Calu3 (cell line): ENCODE measurements at places on chromosomes 16 and 17.
A peak's percentile ranks its signal among the peaks of the same experiment; 100 is the strongest.

DNA sequence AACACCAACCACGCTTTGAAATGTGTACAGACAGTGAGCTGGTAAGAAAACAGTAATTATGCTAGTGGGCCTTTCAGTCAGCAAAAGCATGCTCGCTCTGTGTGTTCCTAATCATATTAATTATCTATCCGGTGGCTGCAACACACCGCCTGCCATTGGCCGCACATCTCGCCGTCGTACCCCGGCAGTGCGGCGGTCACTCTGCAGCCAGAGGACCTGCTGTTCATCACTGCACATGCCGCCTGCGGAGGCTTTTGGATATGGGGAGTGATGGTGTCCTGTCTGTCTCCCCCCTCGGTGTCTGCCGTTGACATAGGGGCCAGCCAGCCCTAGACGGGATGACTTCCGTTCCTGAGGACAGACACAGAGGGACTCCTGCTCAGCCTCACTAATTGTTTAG, 68.5 kb downstream of the RPA1 start:
- no peak for DNase-seq

GRCh38 chr17:51371732-51372151, 111.4 kb downstream of the UTP18 start:
- peak; percentile 70 for DNase-seq

GRCh38 chr17:2909846-2910234, 113.6 kb downstream of the RAP1GAP2 start:
- DNase-seq: no peak

DNA sequence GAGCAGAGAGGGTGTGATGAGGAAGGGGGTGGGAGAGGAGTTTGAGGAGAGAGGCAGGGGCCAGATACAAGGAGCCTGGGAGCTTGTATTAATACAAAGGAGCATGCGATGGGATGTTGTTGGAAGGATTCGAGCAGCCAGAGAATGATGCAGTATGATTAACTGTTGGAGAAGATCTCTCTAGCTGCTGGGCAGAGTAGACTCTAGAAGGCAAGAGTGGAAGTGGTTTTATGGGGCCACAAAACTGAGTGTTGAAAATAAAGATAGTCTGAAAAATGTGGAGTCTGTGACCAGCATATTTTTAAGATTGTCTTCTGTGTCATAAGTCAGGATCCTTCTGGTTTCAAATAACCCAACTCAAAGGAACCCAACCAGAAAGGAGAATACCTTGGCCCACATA, 98.3 kb downstream of the MSI2 start:
- no peak for DNase-seq

DNA sequence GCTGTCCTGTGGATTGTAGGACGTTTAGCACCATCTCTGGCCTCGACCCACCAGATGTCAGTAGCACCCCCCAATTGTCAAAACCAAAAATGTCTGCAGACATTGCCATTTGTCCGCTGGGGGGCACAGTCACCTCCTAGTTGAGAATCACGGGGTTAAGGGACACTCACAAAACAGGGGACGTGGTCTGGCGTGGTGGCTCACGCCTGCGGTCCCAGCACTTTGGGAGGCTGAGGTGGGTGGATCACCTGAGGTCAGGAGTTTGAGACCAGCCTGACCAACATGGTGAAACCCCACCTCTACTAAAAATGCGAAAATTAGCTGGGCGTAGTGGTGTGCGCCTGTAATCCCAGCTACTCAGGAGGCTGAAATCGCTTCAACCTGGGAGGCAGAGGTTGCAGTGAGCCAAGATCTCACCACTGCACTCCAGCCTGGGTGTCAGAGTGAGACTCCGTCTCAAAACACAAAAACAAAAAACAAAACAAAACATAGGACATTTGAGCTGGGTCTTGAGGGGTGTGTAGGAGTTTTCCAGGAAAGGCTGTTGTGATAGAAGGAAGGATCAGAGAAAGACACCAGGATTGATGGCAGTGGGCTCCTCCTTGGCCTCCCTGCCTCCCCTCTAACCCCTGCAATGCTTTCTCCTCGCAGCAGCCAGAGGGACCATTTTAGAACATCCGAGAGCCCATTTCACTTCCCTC, 171.8 kb upstream of the GSE1 start:
- no peak for DNase-seq

- peak; percentile 59 for DNase-seq
Observed at GRCh38 chr17:29565643-29566472, 979 bp downstream of the ABHD15 start.

DNA sequence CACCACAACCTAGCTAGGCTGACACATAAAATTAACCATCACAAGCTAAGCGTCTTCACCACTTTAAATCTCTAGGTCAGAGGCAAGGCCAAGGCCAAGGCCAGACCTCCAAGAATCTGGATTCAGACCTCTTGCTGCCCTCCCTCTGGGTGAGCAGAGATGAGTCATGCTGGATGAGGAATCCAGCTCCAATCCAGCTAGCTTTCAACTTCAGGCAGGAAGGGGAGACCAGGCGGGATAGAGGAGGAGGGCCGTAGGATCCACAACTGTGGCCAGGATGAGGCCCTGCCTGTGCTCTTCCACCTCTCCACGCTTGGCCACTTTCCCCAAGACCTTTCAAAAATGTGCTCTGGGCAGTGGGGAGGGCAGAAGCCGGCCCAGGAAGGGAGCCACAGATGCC, 14.7 kb downstream of the LRRC75A start:
- no peak for DNase-seq

DNA sequence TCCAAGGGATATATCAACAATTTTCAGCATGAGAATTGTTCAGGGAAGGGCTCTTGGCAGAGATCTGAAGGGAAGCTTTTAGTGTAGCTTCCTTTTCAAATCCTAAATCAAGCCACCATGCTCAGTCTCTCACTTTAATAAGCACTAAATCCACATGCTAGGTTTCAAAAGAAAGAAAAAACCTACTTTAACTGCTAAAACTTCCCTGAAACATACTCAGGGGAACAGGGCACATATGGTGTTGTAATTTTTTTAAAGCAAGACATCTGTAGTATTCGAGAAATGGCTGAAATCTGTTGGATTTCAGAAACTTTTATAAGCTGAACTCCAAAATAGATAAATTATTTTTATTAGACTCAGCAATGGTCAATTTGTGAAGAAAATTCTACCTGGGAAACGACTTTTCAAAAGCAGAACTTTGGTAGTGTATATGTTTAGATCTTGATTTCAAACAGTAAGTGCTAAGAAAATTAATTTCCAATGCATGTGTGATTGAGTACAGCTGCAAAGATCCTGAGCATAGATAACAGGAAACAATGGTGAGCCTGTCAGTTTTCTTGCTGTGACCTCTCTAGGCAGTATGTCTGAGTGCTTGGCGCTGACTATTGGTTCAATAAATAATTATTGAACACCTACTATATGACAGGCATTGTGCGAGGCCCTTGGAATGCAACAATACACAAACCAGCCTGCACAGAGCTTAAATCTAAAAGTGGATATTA, 804.5 kb upstream of the SOX9 start:
- DNase-seq: no peak

GRCh38 chr17:40328386-40328766, 19.4 kb downstream of the RARA start:
- no peak for DNase-seq

DNA sequence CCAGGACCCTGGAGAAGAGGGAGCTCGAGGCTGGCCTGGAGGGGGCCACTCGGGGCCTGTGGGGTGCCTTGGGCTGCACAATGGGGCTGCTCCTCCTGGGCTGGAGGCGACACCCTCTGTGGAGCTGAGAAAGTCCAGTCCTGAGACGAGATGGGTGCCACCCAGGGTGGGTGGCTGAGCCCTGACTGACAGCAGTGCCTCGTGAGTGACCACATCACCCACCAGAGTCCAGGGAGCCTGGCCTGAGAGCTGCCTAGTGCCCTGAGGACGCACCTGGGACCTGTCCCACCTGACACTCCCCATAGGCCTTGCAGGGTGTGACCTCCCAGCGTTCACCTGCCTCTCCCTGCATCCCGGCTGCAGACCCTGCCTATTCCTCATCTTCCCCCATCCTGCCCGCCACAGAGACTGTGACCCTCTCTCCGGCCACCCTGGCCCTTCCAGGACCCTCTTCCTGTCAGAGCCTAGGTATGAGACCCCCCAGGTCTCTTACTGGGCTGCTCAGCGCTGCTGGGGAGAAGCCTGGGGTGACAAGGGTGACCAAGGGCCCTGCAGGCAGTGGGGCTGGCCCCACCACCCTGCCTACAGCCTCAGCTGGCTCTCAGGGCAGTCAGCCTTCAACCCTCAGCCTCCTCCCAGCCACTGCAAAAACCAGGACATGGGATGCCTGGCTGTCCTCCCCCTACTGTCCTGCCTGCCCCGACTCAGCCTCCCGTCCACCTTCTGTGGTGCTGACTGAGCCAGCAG, 41.2 kb downstream of the TNFRSF13B start:
- DNase-seq: no peak

DNA sequence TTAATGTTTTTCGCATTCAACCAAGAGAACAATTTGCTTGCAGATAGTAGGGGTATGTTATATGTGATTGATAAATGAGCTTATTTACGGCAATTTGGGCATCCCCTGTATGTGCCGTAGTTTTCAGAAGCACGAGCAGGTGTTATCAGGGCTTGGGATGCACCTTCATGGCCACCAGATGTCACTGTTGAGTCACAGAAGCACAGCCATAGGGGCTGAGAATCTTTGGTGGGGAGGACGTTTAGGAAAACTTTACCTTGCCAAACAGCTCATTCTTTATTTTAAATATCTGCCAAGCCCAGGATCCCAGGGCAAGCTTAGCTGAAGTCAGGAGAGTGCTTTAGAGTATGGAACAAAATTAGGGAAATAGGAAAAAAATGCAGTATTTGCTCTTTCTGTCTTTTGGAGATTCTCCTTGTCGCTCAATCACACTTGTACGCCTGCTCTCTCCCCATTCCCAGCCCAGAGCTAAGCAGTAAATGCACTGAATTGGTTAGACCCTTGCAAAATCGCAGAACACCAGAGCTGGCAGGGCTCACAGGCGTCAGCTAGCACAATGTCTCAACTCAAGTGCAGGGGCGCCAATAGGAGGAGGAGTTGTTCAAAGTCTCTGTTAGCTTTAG, 93.6 kb upstream of the MPHOSPH6 start:
- peak; percentile 66 for DNase-seq

- no peak for DNase-seq
Observed at GRCh38 chr17:61469474-61469873, 17.3 kb downstream of the TBX4 start.

DNA sequence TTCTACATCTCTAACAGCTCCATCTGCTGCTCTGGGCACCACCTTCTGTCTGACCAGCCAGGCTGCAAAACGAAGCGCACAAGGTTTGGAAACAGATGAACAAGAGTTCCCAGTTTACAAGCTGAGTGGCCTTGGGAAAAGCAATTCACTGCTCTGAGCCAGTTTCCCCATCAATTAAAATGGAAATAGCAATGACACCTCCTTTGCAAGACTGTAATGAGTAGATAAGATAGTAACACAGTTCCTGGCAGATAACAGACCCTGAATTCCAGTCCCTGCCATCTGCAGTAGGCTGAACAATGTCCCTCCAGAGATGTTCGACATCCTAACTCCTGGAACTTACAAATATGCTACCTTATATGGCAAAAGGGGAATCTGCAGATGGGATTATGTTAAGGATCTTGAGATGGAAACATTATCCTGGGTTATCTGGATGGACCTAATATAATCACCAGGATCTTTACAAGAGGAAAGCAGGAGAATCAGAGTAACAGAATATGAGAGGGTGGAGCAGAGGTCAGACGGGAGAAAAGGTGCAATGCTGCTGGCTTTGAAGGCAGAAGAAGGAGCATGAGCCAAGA, 27.9 kb downstream of the CPPED1 start:
- DNase-seq: no peak

DNA sequence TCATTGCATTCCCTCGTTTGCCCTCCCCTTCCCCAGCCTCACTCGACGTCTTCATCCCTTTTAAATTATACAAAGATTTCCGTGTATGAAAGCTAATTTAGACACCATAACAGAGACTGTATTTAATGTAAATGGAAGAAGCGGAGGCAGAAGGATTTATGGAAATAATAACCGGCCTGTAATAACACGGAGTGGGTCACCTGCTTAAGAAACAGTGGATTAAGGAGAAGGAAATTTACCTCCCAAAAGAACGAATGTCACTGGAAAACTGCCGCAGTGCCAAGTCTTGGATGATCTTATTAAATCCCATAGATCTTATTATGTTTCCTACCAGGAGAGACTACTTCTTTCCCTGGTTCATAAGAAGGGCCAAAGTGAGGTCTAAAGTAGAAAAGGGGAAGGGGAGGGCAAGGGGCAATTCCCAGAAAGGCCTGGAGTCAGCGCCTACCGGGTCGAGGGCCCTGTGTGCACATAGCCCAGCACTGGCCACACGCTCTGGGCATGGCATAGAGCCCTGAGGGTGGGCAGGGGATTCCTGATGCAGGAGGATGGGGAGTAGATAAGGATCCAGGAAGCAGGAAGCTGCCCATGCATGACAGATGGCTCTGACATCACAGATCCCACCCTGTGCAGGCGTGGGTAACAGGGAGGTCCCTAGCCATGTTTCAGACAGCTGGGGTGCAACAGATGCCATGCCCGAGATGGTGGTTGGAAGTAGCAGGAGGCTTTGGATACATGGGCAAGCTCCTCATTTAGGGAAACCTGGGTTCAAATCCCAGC, 56.2 kb upstream of the RPL38 start:
- no peak for DNase-seq

GRCh38 chr16:3819746-3820724, 60.5 kb downstream of the CREBBP start:
- DNase-seq: peak; percentile 70

- no peak for DNase-seq
Observed at GRCh38 chr17:58272367-58273280, 8.1 kb downstream of the MPO start.
